ENCODE measurements at places on chromosomes 7 and 10.

DNA sequence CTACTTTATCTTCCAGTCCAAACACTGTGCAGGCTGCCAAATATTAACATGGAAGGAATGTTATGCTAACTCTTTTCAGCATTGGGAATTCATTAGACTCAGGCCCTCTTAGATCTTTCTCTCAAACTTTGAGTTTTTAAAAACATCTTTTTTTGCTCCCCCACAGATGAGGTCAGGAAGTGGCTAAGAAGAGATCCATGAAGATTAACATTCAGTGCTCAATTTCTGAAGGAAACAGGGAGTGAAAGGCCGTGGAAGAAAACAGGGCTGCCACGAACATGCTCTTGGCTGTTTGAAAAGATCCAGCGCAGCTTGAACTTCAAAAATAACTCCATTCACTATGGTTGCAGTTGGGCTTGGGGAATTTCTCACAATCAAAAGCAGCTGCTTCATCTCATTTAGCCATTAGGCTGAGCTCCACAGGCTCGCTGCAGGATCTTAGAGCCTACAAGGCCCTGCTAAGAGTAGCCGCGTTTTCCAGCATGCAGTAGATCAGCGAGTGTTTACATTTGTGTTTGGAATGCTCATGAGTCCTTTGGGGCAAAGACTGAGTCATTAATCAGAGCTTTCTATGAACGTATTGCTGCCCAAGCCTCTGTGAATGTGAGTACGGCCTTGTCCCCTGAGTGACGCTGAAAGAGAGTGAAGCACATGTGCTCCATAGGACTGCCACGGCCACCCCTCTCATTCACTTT lies 41.2 kb upstream of the TNS3 start:
- no peak for DNase-seq

DNA sequence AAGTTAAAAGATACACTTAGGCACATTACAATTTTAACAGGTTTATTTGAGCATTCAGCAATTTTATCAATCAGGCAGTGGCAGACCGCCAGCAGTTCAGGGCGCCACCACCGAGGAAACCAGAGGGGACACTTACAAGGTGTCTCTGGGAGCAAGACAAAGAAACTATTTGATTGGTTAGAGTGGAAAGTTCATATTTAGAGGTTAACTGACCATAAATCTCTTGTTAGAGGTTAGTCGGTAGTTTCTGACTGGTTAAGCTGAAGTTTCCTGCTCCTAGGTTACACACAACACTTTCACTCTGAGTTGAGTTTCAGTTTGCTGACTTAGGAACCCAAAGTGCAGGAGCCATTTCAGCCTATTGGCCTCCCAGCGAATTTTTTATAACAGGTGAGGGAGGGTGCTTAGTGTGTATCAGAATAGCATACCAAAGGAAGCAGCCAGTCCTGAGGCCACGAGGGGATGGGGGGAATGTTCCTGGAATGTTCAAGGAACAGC lies 10.8 kb upstream of the PVRIG start:
- peak; percentile 63 for DNase-seq

GRCh38 chr10:62632071-62632809 lies 172.3 kb upstream of the ADO start:
- DNase-seq = peak; percentile 79

- DNase-seq = peak; percentile 88
Measured at GRCh38 chr10:68900427-68901104, 549 bp upstream of the DDX50 start.

- DNase-seq = no peak
Measured at GRCh38 chr10:116720241-116720643, 22.1 kb downstream of the HSPA12A start.

Data from GM06990 (cell line).